GM23338 (cell line): ENCODE measurements at places on chromosomes 3 and 15. TPM values are rescaled to one million over a fixed set of nuclear protein-coding genes. Genes with fewer than 3 reads are reported as not detected.

DNA sequence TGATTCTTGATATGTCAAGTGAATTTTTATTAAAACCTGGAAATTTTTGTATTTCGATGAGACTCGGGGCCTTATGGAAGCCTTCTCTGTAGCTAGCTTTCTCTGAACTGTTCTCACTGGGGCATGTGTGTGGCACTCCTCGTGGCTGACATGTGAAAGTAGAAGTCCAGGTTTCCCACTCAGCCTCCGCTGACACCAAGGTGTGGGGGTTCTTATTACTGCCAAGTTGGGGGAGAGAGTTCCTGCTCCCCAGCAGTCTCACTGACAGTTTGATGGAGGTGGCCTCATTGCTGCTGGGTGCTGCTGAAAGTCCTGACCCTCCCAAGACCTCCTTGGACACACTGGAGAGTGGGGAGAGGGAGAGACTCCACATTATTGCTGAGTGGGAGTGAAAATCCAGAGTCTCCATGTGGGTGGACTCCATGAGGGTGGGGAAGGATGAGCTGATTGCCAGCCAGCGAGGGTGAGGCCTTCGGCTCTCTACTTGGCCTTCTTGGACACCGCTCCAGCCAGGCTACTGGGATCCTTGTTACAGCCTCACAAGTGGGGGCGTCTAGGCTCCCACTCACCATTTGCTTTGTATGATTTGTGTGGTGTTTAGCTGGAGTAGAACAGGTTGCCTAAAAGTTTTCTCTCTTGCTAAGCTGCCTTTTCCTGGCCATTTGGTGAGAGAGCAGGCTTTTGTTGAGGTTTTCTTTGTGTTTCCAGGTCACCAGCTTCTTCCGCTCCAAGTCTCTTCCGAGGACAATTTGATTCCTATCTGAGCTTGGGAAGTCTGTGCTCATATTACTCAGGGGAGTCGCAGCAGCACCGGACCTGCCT lies 64.1 kb downstream of the LSM3 start:
- no peak for DNase-seq

Gene IP6K1
- polyA plus RNA-seq = 8.3 and 10.7 TPM in 2 replicates

- DNase-seq = peak; percentile 7
Observed at GRCh38 chr3:41518626-41519025, 319.3 kb downstream of the CTNNB1 start.

Gene ADAMTS9
- polyA plus RNA-seq = 0.26 and 0.81 TPM in 2 replicates

GRCh38 chr3:8979262-8979661 lies 16.0 kb upstream of the RAD18 start:
- no peak for DNase-seq

- DNase-seq = no peak
Observed at GRCh38 chr3:134325061-134325705, 49.1 kb downstream of the AMOTL2 start.

Gene TNNC1
- 6.9 and 8.3 TPM in 2 replicates for polyA plus RNA-seq

DNA sequence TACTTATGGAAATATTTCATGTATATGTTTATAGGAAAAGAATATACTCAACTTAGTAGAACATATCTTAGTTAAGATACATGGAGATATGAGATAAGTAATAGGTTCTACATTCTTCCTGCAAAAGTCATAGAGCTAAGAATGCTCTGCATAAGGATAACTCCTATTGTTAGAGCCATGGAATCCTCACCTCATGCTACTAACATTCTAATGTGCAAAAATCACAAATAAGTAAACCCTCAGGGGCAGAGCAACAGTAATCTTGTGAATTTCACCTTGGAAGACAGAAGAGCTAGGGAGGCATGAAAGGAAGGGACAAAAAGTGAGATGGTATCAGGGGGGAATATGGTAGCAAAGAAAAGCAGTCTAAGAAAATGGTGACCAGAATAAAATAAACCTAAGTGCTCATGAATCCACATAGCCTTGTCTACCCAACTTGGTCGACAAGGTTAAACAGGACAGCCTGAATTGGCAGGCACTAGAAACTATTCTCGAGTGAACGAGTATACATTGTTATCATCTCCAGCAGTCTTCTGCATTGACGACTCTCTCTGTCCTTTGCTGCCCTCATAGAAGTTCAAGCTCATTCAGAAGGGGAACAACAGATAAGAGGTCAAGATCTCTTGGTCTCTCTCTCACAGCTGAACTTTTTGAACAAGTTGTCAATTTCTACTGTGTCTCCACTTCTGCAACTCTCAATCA lies 52.8 kb downstream of the XRN1 start:
- no peak for DNase-seq

DNA sequence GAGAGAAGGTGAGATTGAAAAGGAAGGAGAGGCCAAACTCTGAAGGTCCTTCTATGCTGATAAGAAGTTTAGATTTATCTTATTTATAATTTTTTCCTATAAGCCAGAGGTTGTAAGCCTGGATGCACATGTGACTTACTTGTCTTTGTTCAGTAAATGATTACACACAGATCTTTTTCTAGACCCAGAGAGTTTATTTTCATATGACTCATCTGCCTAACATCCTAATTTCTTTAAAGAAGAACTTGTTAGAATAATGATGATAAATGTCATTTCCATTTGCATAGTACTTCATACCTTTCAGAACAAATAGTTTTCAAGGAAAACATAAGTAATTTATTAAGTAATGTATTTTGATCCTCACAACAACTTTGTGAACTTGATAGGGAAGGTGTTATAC lies 434.8 kb upstream of the DPH6 start:
- DNase-seq = no peak

GRCh38 chr3:139689122-139689521 lies 11.3 kb upstream of the NMNAT3 start:
- peak; percentile 44 for DNase-seq

Gene BCL2A1
- polyA plus RNA-seq = 0.28 TPM in 1 of 2 replicates, not detected in the other

Gene P2RY14
- 0.95 and 1.2 TPM in 2 replicates for polyA plus RNA-seq

- DNase-seq = peak; percentile 44
Observed at GRCh38 chr15:84819291-84819768, 2.2 kb downstream of the ALPK3 start.

DNA sequence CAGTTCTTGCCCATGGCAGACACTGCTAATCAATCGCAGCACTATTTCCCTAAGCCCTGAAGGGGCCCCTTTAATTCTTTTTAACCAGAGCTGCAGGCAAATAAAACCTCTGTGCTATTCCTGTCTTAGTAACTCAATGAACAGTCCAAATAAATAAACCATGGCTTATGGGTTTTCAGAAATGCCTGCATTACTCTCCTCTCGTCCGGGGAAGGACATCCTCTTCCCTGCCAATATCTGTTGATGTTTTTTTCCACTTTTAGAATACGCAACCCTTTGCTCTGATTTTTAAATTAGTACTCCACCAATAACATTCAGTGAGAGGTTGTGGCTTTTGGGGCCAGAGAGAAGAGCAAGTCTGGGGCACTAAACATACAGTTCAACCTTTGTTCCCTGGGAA lies 35.2 kb upstream of the PRICKLE2 start:
- DNase-seq = no peak

GRCh38 chr3:114378760-114379159 lies 84.9 kb downstream of the TIGIT start:
- DNase-seq = no peak

Gene TTC21A
- polyA plus RNA-seq = 1.8 and 2.5 TPM in 2 replicates

Gene ACOX2
- 1.9 and 2.9 TPM in 2 replicates for polyA plus RNA-seq

GRCh38 chr15:78072080-78072892 lies 5.2 kb downstream of the TBC1D2B start:
- no peak for DNase-seq

DNA sequence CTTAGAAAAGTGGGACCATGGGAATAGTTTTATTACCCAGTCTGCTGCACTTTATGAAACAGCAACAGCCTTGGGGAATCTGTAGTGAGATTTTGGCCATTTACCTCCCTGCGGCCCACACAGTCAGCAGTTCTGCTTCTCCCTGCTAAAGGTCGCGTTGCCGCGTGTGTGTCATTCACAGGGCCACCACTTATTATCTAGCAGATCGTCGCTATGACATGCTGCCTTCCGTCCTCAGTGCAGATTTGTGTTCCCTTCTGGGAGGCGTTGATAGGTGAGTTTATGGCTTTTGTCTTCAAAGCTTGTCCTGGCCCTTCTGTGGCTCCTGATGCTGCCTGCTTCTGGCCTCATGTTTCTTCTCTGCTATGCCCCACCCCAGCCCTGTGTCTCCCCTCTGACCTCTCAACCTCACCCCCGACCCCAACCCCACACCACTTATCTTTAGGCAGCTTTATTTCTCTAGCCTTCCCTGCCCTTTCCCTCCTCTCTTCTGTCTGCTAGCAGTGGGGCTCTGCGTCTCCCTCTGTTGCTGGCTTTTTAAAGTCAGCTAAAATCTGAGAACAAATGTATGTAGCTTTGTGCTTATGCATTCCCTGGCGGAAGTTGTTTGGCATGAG lies 30.1 kb downstream of the DIS3L start:
- DNase-seq = peak; percentile 13

- DNase-seq = no peak
Observed at GRCh38 chr3:133963657-133964396, 65.9 kb downstream of the SLCO2A1 start.

Gene DUOX1
- 0.66 and 0.73 TPM in 2 replicates for polyA plus RNA-seq

Gene RETNLB
- not detected in 2 replicates for polyA plus RNA-seq

- no peak for DNase-seq
Observed at GRCh38 chr3:25165306-25165705, 262.8 kb upstream of the RARB start.

DNA sequence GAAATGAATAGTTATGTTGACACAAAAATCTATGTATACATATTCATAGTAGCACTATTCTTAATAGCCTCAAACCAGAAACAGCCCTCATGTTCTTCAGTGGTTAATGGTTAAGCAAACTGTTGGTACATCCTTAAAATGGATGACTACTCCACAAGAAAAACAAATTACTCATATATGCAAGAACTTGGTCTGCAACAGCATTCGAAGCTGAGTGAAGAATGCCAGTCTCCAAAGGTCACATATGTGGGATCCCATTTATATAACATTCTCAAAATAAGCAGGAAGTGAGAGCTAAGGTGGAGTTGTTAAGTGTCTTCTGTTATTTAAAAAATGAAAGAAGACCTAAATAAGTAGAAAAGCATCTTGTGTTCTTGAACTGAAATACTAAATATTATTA lies 365.7 kb downstream of the GABRG3 start:
- DNase-seq = no peak

Gene REC114
- not detected in 2 replicates for polyA plus RNA-seq

Gene SERINC4
- not detected in 2 replicates for polyA plus RNA-seq

- no peak for DNase-seq
Observed at GRCh38 chr15:91541286-91541685, 312.2 kb upstream of the SLCO3A1 start.

Gene P3H2
- 7.2 and 8.2 TPM in 2 replicates for polyA plus RNA-seq

DNA sequence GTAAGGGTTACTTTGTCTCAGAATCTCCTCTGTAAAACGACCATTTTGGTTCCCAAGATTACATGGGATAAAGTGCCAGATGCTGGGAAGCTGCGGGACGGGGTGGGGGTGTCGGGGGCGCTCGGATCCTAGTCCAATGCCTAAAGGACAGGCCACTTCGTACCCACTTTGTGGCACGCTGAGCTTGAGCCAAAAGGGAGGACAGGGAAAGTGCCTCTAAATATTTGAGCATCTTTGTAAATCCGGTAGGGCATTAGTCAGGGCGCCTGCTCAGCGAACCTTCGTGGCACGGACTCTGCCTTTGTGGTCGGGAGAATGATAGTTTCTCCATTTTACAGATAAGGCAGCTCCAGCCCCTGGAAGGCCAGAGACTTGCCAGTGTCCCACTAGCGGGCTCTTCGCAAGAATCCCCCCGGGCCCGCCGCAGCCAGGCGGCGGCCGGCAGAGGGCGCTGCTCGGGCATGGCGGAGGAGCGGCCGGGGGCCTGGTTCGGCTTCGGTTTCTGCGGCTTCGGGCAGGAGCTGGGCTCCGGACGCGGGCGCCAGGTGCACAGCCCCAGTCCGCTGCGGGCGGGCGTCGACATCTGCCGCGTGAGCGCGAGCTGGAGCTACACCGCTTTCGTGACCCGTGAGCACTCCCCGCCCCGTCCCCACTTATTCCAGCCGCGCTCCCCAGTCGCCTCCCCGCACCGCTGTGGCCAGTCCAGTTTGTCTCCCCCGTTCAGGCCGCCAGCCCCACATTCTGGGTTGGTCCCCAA lies 1.8 kb downstream of the RCCD1 start:
- peak; percentile 92 for DNase-seq

DNA sequence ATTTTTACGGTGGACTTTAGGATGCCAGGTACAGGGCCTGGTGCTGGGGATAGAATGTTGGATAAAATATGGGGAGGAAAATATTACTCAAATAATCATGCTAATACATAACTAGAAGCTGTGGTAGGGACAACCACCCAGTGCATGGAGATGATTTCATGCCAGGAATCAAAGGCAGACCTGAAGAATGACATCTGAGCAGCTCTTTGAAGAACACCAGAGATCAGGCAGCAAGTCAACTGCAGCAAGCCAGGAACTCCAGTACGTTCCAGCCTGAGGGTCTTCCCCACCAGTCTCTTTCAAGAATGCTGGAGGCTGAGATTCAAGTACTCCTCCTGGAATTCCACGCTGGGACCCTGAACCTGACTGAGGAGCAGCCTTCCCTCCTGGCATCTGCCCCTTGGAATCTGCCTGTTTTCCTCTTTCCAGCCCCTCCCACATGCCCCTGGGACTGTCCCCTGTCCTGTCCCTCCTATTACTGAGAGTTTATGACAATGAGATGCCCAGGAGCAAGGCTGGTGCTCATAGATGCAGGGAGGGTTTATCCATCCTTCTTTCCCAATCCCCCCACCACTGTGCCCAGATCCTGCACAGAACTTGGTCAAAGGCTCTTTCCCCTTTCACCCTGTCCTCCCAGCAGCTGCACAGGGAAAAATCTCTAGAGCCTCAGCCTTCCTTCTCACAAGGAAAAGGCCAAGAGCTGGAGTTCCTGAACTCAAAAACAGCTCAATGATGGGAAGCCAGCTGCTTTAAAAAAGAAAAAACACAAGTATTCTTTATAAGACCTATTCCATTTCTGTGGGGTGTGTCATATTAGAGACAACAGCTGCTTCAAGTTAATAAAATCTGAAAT lies 68.0 kb downstream of the PDZRN3 start:
- DNase-seq = peak; percentile 57

GRCh38 chr3:104447681-104448080 lies 919.0 kb upstream of the ALCAM start:
- DNase-seq = no peak

Gene ITGA11
- polyA plus RNA-seq = 0.14 and 0.40 TPM in 2 replicates

DNA sequence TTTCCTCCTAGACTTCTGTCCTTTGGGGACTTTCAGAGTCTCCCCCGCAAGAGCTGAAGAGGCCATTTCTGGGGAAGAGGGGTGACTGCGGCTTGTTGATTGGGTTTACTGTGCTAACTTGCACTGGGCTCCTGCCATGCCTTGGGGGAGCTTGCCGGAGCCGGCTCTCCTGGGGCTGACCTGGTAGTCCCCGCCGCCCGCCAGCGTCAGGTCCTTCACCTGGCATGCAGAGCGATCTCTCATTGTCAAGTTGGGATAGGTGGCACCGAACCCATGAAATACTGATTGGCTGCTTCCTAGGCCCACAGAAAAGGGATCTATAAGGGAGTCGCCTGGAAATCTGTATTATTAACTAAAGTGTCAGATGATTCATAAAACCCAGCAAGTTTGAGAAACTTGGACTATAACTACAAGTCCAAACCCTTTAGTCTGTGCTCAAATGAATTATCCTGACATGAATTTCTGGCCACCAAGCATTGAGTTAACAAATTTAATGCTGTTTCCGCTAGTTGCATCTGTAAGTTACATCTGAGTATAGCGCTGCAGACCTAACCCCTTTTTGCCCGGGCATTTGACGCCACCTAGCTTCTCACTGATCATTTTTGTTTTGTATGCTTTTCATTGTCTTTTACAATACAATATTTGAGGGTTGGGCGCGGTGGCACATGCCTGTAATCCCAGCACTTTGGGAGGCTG lies 607 bp upstream of the IMP3 start:
- DNase-seq = peak; percentile 79
